ENCODE measurements at places on chromosomes 13 and 19.

GRCh38 chr13:91211510-91211909 lies 136.0 kb upstream of the MIR17HG start:
- DNase-seq = no peak

DNA sequence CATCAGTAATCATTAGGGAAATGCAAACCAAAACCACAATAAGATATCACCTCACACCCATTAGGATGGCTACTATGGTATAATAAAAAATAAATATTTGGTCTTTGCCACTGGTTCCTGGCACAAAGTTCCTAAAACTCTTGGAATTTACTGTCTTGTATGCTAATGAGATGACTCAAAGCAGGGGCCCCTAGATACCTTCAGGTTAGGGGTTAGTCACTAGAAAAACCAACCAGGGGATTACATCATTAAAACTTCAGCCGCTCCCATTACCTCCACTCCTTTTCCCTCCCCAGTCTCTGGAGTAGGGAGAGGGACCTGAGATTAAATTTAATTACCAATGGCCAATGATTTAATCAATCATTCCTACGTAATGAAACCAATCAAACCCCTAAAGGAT lies 49.6 kb downstream of the THSD1 start:
- no peak for DNase-seq

- DNase-seq = no peak
These were observed 757 bp downstream of the WASF3 start for GRCh38 chr13:26558074-26558805.

DNA sequence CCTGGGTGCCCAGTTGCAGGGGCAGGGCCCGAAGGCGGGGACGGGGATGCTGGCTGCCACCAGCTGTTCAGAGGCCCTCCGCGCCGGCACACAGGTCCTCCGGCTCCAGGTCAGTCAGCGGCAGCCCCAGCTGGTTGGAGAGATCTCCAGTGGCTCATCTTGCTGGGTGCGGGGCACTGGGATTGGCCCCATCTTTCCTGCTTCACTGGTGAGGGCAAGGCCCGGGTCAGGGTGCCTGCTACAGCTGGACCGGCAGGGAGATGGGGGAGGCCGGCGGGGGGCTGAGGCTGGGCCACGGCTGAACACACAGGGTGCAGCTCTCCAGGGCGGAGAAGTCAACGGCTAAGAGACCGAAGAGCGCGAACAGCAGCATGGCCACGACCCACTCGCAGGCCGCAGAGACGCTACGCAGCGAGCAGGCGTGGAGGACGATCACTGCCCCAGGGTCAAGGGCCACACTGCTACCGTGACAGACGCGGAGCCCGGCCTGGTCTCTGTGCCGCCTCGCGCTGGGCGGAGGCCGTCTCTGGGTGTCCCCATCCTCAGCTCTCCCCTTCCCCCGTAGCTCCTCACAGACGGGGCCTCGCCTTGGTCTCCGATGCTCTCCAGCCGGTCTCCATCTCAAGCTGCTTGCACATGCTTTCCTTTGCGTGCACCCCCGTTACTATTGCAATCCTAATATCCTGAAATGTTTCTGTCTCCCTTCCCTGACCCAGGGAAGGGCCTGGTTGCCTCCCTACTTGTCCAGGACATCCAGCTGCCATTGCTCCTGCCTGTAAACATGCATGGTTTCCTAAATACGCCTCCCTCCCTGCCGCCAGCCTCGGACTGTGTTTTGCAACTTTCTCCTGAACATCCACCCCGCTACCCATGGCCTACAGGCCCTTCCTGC lies 12.3 kb downstream of the TMEM150B start:
- DNase-seq = no peak

DNA sequence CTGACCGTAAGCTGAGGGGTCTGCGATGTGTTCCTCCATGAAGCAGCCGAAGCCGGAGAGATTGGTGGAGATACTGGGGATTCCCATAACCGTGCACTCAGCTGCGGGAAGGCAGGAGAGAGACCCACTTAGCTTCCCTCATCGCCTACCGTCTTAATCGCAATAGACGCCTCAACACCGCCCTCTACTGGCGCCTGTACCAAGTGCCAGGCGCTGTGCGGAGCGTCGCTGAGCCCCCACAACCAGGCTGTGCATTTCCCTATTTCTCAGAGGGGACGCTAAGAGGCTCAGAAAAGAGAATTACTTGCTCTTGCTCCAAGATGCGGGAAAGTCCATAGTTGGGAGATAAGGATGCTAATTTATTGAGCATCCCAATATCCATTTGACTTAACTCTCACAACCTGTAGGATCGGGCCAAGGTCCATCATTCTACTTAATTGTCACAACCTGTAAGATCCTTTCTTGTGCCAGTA lies 5.8 kb downstream of the FTL start:
- DNase-seq = peak; percentile 88

- DNase-seq = no peak
These were observed 17.2 kb downstream of the CRTC1 start for GRCh38 chr19:18700501-18701249.

- no peak for DNase-seq
These were observed 5.0 kb downstream of the MLLT1 start for GRCh38 chr19:6274756-6275155.

GRCh38 chr13:70959035-70959775 lies 851.0 kb upstream of the KLHL1 start:
- DNase-seq = no peak

DNA sequence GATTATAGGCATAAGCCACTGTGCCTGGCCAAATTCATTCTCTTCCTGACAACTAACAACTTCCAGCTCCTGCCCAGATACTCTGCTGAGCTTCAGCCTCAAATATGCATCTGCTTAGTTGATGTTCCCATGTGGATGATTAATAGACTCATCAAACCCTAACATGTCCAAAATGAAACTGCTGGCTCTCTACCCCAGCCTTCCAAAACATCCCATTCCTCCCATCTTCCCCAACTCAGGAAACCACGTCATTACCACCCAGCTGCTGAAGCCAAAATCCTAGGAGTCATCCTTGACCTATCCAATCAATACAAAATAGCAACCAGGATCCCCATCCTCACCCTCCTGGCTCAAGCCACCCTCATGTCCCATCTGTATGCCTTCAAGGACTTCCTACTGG lies 20.9 kb downstream of the POU2F2 start:
- no peak for DNase-seq

- DNase-seq = no peak
These were observed 1.3 kb upstream of the BICRA start for GRCh38 chr19:47607564-47608073.

DNA sequence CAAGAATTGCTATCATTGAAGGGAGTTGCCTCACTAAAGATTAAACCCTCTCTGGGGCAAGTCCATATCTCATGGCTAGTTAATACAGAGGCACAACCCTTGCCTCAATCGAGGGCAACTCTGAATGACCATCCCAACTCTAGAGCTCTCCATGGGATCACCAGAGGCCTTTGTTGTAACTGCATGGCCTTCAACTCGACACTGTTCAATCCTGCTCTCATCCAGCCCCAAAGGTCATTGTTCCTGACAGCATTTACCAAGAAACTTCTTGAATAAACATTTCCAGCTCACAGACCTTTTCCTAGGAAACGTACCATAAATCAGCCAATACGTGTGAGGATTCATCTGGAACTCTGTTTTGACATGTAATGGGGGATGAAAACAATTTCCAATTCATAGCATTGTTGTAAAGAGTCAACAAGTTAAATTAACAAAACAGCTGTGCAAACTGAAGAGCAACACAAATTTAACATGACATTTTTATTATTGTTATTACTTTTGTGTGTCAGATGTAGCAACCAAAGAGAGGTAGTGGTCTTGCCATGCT lies 452.7 kb downstream of the SUCLA2 start:
- DNase-seq = no peak

- DNase-seq = no peak
These were observed 70.0 kb downstream of the KCTD15 start for GRCh38 chr19:33866696-33867095.

DNA sequence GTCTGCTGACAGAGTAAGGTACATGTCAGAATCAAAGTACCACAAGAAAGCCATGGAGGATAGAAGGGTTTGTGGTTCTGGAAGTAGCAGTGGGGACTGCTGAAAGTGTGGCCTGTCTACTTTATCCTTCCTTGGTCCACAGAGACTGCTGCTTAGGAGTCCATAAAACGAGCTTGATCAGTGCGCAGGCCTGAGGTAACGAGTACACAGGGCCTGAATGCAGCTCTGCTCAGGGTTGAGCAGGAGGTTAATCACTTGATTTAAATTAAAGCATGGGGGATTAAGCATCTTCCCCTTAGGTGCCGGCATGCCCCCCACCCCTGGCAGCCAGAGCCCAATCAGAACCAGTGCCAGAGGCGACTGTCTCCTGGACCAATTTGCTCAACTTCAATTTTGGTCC lies 34.9 kb upstream of the WASF3 start:
- no peak for DNase-seq

- DNase-seq = no peak
These were observed 9.0 kb downstream of the CHAMP1 start for GRCh38 chr13:114323349-114323748.

GRCh38 chr13:107258599-107259187 lies 690.8 kb upstream of the ARGLU1 start:
- DNase-seq = no peak
